CD4-positive, alpha-beta T cell treated with Interferon alpha-2 for 1 hour (primary cell): ENCODE measurements at places on chromosomes 3 and 15.

DNA sequence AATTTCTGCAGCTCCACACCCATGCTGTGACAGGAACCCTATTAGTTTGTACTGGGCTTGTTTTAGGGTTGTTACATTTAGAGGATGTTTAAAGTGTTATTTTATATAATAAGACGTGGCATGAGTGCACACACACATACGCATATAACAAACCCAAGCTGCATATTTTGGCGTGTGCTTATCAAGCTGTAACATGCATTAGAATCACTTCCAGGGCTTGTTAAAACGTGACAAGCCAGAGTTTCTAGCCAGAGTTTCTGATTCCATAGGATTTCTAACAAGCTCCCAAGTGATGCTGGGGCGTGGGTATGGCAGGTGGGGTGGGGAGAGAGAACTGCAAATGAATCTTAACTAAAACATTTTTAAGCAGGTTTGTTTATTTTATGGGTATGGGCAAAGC, 17.4 kb downstream of the ONECUT1 start:
- no peak for DNase-seq

GRCh38 chr15:71530116-71530515, 280.2 kb upstream of the NR2E3 start:
- DNase-seq = no peak

DNA sequence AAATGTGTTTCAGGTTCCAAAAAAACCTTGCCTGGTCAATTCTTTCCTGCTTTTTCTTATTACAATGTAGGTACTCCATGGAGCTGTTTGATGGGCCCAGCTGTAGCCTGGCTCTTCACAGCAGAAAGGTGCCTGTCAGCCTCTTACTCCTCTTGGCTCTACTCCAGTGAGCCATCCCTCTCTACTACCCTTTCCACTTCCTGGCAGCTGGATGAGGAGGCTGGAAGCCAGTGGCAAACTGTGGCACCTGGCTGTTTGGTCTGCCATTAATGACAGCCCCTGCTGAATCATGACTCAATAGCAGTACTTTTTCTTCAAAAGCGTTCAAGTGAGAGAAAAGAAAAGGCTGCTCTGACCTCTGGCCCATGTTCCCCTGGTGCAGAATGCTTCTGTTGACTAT, 618.1 kb downstream of the PYDC2 start:
- no peak for DNase-seq

- no peak for DNase-seq
These were observed 20.9 kb downstream of the KBTBD8 start for GRCh38 chr3:67018789-67019526.

- DNase-seq = no peak
These were observed 13.2 kb upstream of the GOLM2 start for GRCh38 chr15:44275150-44275830.

- DNase-seq = no peak
These were observed 357 bp downstream of the KIAA1143 start for GRCh38 chr3:44761101-44761423.

DNA sequence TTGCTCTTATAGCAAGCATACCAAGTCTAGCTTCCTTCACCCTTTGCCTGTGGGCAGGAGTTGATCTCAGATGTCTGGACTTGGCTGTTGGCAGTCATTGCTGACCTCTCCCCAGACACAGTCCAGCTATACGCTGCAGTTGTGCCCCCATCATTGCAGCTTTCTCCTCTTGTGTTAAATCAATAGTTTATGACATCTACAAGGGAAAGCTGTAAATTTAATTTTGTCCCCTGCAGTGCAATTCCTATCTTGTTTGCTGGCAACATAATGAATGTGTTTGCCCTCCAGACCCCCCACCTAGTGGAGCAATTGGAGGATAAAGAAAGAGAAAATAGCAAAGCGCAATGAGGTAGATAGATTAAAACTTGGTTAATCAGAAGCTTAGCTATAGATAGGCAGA, 280.2 kb downstream of the LSAMP start:
- DNase-seq = no peak

GRCh38 chr3:50470658-50471057, 32.8 kb downstream of the CACNA2D2 start:
- no peak for DNase-seq

DNA sequence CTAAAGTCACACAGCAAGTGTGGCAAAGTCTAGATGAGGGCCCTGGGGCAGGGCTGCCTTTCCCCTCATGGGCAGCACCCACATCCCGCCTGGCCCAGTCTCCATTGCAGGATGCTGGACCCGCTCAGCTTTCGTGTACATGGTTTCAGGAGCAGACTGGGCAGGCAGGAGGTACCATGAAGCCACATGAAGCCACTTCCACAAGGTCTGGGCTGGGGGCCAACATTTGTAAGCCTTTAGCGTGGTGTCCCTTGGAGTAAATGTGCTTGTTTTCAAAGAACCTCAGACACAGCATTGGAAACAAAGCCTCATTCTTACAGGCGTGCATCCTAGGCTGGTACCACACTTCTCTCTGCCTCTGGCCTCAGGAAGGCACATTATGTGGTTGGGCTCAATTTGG, 34.5 kb downstream of the UMPS start:
- DNase-seq = no peak

GRCh38 chr3:107313711-107314110, 63.5 kb upstream of the CCDC54 start:
- no peak for DNase-seq

DNA sequence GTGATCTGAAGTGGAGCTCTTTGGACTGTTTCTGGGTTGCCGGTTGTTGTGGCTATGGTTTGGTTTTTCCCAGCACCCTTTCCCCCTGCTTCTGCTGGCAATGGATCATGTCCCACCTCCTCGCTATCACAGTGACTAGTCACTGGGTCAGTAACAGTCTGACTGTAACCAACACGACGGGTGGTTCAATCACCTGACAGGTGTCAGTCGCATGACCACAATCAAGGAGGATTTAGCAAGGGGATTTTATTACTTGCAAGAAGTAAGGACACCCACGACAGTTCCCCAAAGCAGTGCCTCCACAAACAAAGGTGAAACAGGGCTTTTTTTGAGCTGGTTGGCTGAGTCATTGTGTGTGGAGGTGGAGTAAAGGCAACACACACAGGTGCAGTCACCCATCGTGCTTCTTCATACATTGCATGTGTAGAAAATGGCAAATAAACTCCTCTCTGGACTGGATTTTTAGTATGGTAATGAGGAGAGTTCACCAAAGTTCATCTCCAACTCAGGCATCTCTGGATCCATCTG, 58.8 kb upstream of the FAM3D start:
- no peak for DNase-seq

- no peak for DNase-seq
These were observed 6.8 kb downstream of the LTK start for GRCh38 chr15:41506796-41507341.

GRCh38 chr3:19543212-19543841, 390.7 kb downstream of the EFHB start:
- no peak for DNase-seq

DNA sequence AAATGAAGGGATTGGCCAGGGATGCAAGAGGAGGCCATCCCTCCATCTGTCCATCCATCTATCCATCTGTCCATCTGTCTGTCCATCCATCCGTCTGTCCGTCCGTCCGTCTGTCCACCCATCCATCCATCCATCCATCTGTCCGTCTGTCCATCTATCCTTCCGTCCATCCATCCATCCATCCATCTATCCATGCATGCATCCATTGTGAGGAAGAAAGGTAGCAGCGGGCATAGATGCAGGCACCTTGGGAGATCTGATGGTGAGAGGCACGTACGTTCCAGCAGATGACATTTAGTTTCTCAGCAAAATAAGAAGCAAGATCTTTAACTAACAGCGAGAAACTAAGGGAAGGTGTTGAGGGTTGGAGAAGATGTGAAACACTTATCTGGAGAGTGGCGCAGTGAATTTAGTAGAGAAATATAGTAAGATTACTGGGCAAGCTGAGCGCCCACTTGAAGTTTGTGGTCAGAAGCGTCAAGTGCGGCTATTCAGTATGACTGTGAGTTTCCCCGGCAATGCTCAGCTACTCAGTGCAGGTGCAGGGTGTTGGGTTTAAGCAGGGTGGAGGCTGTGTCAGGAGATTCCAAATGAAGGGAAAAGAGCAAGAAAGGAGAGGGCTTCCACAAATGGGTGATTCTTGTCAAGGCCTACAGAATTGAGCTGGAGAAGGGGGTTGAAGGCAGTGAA, 22.4 kb upstream of the SRP14 start:
- no peak for DNase-seq

DNA sequence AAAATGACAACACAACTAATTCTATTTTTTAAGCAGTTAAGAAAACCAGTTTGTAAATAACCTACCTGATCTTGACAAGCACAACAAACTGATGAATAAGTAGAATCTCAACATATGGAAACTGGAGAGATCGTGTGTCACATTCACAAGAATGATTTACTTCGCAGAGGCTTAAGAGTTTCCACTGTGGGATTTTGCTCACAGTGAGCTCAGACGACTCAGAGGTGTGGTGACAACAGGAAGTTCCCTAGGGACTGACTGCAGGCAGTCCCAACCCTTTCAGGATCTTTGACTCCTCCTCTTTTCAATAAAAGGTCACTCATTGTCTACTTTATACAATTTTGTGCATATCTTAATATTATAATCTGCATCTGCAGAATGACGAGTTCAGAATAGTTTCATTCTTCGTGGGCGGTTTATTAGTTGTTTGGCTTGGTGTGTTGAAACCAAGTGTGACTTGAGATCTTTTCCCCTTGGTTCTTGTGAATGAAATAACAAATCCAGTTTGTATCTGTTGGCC, at the start of gene LIPH:
Gene LIPH (minus strand): TSS at position 231 of the 520 bp plus-strand sequence. CDS start 117 bp downstream, at position 114.
- no peak for DNase-seq

- DNase-seq = no peak
These were observed 25.1 kb downstream of the ALDH1L1 start for GRCh38 chr3:126155280-126155640.

DNA sequence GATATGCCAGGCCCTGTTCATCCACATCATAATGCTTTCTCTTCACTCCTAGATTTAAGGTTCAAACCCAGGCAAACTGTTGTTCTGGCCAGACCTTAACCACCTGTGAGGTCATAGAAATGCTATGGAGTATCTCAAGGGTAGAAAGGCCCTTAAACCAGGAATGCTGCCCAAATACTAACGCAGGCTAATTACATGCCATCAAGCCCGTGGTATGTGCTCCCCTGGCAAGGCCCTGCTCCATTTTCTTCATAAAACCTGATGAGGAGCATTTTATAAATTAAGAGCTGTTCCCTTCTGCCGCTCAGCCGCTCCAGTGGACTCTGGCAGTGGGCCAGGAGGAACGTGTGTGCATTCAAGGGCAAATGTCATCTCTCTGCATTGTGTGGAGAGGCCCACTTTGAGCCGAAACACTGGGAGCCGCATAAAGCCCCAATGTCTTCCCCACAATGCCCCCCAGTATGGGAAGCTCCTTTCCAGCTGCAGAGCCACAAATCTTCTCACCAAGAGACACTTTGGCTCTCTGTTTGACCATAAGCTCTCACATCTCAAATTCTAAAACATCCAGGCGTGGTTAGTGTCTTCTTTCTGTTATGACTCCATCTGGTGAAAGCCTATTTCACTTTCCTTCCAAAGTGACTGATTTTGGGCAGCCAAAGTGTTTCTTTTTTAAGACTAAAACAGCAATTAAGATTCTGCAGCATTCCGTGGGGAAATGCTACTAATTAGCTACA, 210.8 kb upstream of the NR2E3 start:
- no peak for DNase-seq

- DNase-seq = no peak
These were observed 139.7 kb upstream of the HES1 start for GRCh38 chr3:193996221-193996620.

DNA sequence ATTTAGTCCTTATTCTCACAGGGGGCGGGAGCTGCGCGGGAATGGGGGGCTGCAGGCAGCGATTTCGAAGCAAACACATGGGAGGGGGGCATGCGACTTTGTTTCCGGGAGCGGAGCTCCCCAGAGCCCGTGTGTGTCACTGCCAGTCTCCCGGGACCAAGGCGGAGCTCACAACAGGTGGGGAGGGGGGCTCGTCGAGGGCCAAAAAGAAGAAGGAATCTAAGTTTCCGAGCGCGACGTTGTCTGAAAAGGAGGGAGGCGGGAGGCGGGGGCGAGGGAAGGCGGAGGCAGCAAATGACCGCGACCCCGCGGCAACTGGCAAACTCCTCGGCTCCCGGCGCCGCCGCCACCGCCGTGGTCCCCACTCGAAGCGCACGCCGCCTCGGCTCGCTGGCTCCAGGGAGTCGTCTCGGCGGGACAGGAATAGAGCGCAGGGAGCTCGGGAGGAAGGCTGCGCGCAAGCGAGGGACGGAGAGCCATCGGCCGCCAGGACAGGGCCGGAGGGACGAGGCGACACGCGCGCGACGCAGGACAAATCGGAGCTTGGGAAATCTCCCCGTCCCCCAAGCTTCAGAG, 1.4 kb downstream of the FOXP1 start:
- DNase-seq = peak; percentile 39

GRCh38 chr3:195156286-195156890, 114.6 kb downstream of the XXYLT1 start:
- DNase-seq = no peak

DNA sequence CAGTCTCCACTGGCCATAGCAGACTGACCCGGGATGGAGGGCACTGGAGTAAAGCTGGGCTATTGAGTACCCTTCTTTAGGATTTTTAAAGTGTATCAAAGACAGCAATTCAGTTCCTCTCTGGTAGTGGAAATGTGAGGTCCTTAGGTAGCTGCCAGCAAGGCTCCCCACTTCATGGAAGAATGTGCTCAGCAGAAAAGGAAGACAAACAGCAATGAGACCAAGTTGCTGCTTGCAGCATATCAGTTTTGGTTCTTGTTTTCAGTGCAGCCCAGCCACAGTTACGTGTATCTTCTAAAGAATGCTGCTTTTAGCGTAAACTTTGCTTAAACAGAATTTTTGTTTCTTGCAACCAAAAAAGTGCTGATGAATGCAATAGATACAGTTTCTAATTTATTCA, 374.0 kb upstream of the CBLB start:
- DNase-seq = no peak

- DNase-seq = no peak
These were observed 19.5 kb upstream of the ZMAT3 start for GRCh38 chr3:179091113-179091512.

DNA sequence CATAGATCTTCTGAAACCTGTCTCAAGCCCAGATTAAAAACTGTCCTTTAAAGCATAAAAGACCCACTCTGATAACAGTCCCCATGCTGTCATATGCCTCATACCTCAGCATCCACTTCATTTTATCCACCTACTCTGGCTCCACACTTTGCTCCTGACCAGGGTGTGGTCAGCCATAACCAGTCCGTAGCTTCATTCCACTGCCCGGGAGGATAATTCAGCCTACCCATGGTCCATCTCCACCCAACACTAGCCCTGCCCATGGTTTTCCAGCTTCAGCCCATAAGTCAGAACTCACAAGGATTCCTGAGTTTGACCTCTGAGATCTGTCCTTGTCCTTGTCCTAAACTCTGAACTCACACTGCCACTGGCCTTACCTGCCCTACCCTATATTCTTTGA, 262.1 kb upstream of the MANF start:
- no peak for DNase-seq

GRCh38 chr3:43695863-43696262, 5.1 kb downstream of the ABHD5 start:
- DNase-seq = no peak

- DNase-seq = no peak
These were observed 88.2 kb downstream of the FBN1 start for GRCh38 chr15:48557335-48557734.

- no peak for DNase-seq
These were observed 191.1 kb downstream of the PLCH1 start for GRCh38 chr3:155553780-155554179.

- DNase-seq = no peak
These were observed 90.7 kb upstream of the AGTR1 start for GRCh38 chr3:148606979-148607378.
